ENCODE measurements at places on chromosomes 6 and 20.
A peak's percentile ranks its signal among the peaks of the same experiment; 100 is the strongest.

DNA sequence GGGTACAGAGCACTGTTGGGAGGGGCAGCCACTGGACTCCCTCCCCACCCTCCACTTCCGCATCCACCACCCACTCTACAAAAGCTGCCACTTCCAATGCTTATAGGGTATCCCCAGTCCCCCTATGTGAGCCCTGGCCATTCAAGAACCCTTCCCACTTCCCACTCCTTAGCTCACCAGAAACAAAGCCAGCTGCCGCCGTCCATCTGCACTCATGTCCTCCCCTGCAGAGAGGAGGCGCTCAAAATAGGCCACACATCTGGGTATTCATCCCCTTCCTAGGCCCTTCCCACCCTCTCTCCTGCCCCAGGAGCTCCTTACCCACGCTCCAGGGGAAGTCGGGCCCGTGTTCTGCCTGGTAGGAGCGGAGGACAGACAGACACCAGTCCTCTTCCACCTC lies 6.5 kb upstream of the LY6G5C start:
- no peak for DNase-seq

GRCh38 chr20:62066983-62067433 lies 1.3 kb upstream of the TAF4 start:
- no peak for DNase-seq

DNA sequence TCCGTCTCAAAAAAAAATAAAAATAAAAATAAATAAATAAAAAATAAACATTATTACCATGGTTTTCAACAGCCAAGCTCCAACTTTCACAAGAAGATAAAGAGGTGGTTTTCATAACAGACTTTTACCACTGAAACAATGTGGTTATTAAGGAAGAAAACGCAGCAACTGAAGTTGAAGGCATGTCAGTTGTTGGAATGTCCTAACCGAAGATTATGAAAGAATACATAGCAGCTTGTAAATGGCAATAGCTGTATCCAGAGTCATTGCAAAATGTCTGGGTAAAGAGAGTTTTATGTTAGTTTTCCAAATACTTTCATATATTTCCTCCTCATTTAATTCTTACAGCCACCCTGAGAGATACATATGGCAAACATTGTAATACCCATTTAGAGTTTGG lies 161.6 kb upstream of the MARCKS start:
- DNase-seq, result no peak

DNA sequence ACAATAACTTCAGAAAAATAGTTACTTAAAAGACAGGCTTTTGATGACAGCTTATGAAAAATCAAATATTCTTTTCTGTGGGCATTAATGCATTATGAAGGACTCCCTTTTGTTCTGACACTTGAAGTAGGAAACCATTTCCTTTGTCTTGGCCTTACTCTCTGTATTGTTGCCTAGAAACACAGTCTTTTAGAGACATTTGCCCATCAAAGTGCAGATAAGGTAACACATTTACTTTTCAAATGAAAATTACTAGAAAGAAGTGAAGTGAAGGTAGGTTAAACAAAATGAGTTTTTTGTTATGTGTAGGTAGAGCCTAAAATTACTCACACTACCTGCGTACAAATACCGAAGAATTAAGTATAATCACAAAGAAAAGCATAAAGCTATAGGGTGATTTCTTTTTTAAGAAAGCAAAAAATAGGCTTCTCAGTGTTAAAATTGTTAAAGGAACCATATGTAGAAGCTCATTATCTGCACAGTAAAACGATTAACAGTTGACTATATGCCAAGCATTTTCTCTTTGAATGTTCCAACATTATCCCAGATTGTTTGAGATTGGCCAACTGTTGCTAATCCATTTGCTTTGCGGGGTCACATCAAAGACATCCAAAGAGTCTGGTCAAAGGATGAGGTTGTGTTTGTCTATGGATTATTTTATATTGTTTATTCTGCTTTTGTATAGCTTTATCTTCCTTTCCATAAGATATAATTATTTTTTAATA lies 542.0 kb upstream of the RNF217 start:
- DNase-seq, result no peak

GRCh38 chr6:165002358-165002757 lies 307.0 kb downstream of the C6orf118 start:
- no peak for DNase-seq

DNA sequence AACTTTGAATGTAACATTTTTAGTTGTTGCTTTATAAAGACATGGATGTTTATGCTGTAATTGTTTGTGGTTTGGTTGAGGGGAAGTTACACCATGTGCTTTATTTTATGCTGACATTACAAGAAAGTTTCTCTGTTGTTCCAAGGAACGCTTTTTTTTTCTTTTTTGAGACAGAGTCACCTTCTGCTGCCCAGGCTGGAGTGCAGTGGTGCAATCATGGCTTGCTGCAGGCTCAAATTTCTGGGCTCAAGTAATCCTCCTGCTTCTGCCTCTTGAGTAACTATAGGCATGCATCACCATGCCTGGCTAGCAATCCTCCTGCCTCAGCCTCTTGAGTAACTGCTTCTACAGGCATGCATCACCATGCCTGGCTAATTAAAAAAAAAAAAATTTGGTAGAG lies 21.0 kb upstream of the IFNGR1 start:
- no peak for DNase-seq

GRCh38 chr6:28865401-28866204 lies 58.2 kb downstream of the TRIM27 start:
- no peak for DNase-seq

- DNase-seq, result no peak
Observed at GRCh38 chr20:57417830-57418780, 26.9 kb downstream of the RBM38 start.

DNA sequence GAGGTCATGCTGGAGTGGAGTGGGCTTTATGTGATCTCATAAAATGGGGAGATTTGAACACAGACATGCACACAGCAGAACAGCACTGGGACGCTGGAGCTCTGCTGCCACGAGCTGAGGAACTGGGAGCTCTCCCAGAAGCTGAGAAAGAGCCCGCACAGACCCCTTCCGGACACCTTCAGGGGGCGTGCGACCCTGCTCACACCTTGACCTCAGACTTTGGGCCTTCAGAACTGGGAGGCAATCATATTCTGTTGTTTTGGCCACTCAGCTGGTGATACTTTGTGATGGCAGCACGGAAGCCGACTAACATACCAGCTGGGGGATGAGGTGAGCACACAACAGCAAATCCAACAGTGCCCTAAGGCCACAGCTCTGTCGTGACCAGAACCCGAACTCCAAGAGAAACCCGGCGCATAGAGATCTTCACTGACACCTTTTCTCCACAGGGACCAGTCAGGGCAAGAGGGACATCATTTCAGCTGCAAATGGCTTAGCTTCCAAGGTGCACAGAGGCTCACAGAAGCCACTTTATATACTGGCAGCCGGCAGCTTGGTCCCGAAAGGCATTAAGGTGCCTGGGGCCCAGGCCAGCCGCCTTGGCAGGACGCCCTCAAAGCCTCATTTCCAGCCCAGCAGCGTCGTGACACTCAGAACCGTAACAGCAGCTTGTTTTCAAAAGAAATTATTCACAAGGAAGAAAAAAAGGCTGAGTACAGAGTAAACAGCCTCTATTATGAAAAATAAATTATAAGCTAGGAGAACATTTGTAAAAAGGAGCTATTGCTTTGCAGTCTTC lies 89.3 kb downstream of the RNASET2 start:
- no peak for DNase-seq

GRCh38 chr6:42045538-42046460 lies 4.5 kb upstream of the TAF8 start:
- peak; percentile 76 for DNase-seq

DNA sequence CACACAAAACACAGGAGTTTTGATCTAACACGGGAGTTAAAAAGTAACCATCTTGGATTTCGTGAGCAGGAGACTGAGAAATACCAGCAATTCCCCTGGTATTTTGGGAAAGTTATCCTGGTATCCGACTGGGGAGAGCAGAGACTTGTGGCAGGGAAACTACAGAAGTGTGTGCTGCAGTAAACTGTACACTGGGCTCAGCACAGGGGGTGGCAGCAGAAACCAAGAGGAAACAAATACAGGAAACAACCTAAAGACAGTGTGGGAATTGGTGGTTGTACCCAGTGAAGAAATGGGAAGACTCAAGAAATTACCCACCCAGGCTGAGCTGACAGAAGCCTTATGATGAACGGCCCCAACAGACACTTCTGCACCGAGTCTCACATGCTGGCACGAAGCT lies 109.8 kb downstream of the CHD6 start:
- no peak for DNase-seq

GRCh38 chr6:5190507-5190906 lies 70.2 kb downstream of the LYRM4 start:
- no peak for DNase-seq

DNA sequence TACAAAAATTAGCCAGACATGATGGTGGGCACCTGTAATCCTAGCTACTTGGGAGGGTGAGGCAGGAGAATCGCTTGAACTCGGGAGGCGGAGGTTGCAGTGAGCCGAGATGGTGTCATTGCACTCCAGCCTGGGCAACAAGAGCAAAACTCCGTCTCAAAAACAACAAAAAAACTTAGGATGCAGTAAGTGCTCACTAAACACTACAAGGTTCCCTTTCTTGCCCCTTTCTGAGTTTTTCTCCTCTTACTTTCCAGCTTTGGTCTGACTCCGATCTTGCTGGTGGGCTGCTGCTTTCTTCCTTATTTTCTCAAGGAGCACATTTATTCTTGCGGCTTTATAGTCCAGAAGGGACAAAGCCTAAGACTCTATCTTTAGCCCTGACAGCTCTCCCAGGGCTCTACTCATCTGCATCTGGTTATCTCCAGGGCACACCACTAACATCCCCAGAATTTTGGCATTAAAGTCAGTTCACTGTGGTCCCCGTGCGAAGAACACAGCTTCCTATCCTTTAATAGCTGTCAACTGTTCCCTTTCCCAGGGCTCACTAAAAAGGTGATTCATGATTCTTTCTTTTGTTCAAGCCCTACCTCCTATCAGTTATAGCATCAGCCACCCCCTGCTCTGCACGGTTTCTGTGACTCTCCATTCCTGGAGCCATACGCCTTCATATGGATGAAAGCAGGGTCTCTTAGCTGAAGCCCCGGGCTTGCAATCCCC lies 17.1 kb upstream of the RPN2 start:
- DNase-seq, result no peak

GRCh38 chr6:161826512-161826911 lies 552.7 kb upstream of the AGPAT4 start:
- no peak for DNase-seq
